Activated gamma-delta T cell treated with Interleukin-2 at 50 U/mL for 16 hours (primary cell): ENCODE measurements at places on chromosomes 13 and 19.

- no peak for DNase-seq
These were observed 77.4 kb downstream of the PDS5B start for GRCh38 chr13:32663660-32664059.

- DNase-seq, result no peak
These were observed 47.3 kb upstream of the C13orf42 start for GRCh38 chr13:51158365-51158764.

- no peak for DNase-seq
These were observed 333.2 kb downstream of the FOXO1 start for GRCh38 chr13:40333226-40333625.

- peak; percentile 61 for DNase-seq
These were observed 26.7 kb upstream of the NANOS3 start for GRCh38 chr19:13849991-13850909.

DNA sequence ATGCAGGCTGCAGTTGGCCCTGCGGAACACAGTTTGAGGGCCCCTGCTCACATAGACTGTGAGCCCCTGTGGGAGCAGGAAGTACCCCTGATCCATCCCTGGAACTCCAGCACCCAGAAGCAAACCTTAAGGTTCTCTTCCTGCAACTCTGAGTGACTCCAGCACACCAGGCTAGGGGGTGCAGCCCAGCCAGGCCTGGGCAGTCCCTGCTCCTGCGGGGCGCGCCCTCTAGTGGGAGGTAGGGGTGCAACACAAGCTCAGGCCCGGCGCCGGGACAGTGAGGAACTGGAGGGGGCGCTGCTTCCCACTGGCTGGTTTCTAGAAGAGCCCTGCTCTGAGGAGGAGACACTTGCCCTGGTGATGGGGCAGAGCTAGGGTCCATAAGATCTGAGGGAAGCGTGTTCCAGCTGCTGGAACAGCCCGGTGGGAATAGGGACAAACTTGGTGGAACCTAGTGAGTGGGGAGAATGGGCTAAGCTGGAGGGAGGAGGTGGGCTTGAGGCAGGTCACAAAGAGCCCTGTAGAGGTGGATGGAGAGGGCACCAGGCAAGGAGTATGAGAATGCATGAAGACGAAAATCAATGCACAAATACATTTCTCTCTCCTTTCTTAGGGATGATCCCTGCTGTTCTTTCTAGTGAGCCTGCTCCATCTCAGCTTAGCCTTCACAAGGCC, 5.0 kb downstream of the ZSCAN5A start:
- peak; percentile 39 for DNase-seq
